ENCODE measurements at places on chromosomes 12 and 14.
A peak's percentile ranks its signal among the peaks of the same experiment; 100 is the strongest.

DNA sequence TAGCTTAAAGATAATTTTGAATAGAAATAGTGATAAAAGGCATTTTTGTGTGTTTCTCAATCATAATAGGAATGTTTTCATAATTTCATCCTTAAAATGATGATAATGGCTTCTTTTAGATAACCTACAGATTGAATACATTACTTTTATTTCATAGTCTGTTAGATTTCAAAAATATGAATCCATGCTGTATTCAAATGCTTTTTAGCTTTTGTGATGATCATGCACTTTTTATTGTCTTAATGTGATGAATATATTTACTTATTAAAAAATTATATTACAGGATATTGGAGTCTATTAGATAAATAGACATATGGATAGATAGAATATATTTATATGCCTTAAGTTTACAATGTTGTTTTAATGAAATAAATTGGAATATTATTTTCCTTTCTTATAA lies 886.8 kb upstream of the NOVA1 start:
- DNase-seq = no peak

GRCh38 chr12:91918431-91918830 lies 227.2 kb downstream of the BTG1 start:
- no peak for DNase-seq

GRCh38 chr14:39456702-39457250 lies 24.5 kb upstream of the FBXO33 start:
- DNase-seq = no peak

- no peak for DNase-seq
Measured at GRCh38 chr12:75738486-75738885, 227.1 kb upstream of the KRR1 start.

- DNase-seq = no peak
Measured at GRCh38 chr14:32620303-32620702, 291.2 kb downstream of the AKAP6 start.

DNA sequence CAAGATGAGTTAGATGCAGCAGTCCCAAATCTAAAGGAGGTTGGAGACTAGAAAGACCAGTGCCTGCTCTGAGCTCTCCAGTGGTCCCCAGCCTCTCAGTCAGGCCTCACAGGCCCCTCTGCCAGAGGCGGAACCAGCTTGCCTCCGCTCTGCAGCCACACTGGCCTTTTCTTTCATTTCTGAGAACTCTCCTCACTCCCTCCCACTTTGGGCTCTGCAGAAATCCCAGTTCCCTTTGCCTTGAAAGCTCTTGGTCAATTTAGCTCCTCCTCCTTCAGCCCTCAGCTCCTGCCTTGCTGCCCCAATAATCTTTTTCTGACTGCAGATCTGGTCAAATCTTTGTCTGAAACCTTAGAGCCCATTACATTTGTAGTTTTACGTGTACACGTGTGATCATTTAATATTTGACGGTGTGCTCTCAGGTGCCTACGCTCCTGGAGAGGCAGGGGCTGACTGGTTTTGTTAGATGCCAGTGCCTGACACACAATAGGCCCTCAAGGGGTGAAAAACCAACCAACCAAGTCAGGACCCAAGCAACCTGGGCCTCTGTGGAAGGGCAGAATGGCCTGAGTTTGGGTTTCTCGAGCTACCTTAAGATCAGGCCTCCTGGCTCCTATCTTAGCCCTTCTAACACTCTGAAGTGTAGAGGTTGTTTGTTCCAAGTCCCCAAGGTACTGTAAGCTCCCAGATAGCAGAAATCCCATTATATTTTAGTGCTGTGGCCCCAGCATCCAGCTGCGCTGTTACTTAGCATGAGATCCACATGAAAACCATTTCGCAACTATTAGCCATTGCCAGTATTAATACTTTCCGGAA lies 1.1 kb upstream of the NUDT4 start:
- DNase-seq = peak; percentile 13

- DNase-seq = no peak
Measured at GRCh38 chr12:9041321-9041720, 52.0 kb downstream of the KLRG1 start.

GRCh38 chr14:22928237-22929103 lies 706 bp downstream of the PRMT5 start:
- DNase-seq = no peak

GRCh38 chr14:74649673-74650072 lies 37.6 kb upstream of the LTBP2 start:
- no peak for DNase-seq

DNA sequence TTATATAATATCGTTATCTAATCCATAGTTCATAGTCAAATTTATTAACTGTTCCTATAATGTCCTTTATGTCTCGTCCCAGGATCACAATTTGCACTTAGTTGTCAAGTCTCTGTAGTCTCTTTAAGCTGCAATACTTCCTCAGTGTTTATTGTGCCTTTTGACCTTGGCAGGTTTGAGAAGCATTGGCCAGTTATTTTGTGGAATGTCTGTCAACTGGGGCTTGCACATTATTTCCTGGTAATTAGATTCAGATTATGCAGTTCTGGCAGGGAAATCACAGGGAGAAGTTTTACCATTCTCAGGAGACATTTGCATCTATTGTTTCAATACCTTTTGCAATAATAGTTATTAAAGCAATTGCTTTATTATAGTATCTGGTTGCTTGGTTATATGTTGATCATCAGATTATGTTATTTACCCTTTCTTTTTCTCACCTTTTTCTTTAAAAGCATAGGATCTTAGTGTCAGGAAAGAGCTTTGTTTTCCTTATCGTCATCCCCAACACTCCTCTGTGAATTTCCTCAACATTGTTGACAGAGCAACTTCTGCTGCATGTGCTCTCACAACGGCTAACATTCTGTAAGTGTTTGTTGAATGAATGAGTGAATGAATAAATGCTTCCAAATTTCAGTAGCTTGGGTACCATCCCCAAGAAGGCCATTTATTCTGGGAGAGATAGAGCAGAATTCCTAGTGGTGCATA lies 3.7 kb upstream of the ART4 start:
- no peak for DNase-seq

DNA sequence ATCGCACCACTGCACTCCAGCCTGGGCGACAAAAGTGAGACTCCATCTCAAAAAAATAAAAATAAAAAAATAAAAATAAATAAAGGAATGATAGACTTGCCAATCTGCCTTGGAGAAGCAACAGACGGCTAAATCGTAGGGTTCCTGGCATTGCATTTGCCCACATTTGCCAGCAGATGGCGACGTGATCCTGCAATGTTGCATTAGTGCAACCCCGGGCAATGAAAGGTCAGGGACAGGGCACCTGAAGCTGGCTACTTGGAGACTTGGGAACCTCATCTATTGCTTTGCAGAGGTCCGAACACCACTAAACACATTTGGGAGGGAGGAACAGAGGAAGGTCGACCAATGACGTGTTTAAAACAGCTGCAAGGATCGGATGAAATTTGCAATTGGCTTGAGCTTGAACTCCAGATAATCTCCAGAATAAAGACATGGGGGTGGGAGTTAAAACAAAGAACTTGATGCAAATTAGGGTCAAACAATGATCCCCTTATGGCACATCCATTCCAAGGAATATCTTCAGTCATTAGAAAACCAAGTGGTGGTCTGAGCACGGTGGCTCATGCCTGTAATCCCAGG lies 34.6 kb downstream of the SPRING1 start:
- peak; percentile 74 for DNase-seq

GRCh38 chr14:93980456-93981201 lies 4.3 kb upstream of the ASB2 start:
- no peak for DNase-seq

DNA sequence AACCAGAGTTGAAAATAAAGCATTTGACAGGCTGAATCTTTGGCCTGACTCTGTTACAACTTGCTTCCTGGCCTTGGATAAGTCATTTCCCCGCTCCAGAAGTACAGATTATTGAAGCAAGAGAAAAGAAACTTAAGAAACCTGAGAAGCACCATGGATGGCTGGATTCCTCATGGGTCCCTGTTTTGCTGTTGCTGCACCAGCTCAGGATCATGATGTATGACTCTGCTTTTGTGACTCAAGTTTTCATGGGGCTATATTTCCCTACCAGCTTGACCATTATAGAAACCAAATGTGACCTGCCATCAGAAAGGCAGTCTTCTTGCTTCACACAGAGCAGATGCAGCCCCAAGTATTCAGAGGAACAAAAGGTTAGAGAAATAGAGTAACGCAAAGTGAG lies 921.8 kb downstream of the BCL11B start:
- DNase-seq = no peak

DNA sequence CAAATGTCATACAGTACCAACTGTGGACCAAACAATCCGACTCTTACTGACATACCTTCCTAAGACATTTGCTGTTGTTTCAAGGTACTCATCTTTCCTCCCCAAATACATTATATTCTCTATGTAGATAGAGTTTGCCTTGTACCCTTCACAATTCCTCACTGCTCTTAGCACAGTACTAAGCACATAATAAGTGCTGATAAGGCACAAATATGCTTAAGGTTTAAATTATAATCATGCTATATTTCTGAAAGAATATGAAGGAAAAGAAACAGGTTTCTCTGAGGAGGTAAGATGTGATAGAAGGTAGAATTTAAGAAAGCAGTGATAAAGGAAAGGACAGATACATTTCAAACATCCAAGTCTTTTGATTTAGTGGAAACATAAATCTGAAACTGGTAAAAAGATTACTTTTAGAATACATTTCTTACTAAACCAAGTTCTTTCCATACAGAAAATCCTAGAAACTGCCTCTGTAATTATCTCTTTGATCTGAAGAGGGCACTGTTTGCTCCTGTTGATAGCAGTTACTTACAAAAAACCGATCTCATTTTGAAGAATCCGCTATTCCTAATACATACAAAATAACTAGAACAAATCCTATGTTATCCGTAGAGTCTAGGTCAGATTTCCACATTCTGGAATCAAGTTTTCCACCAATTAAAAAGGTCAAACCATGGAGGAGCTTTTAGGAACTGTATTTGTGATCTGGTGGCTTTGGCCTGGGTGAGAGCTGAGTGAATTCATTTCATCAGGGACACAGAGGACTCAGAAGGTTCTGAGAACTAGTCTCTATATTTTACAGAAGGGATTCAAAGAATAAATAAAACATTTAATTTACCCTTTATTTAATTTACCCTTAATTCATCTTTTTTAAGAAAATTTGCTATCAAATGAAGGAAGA lies 311.9 kb downstream of the DAD1 start:
- no peak for DNase-seq

DNA sequence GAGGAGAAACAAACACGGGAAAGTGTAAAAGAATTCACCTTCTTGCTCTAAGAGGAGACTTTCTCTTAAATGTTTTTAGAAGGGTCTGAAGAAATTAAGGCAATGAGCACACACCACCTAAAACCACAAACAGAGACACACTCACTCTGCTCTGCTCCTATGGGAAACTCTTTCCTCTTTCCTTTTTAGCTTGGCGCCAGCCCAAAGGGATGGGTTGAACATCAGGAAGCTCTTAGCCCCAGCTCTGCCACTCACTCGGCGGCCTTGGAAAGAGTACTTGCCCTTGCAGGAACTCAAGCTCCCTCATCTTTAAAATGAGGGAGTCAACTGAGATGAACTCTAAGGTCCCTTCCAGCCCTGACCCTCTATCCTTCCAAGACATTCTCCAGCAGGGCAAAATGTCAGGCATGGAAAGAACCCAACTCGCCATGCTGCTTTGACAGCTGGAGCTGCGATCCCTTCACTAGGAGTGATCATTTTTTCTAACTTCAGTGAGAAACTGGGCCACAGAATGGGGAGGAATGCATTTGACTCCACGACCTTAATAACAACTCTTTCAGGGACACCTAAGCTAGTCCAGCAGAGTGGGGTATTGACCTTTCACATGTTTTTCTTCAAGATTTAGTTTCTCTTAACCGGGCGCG lies 980 bp upstream of the RNASE8 start:
- DNase-seq = no peak

DNA sequence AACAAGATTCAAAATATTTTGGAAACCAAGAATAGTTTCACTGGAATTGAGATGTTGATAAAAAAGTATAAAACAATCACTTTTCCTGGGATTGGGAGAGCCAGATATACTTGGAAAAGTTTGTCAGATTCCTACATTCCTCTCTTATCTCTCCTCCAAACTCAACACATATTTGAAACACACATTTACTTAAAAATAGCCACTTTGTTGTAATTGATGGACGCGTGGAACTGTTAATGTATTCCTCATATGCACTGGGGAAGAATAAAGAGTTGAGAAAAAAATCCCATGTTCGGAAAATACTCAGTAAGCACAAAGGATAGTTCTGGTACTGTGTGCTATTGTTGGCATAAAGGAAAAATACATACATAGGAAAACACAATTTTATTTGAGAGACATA lies 195.6 kb upstream of the FLRT2 start:
- DNase-seq = no peak

GRCh38 chr12:101857043-101857558 lies 20.3 kb upstream of the DRAM1 start:
- no peak for DNase-seq

DNA sequence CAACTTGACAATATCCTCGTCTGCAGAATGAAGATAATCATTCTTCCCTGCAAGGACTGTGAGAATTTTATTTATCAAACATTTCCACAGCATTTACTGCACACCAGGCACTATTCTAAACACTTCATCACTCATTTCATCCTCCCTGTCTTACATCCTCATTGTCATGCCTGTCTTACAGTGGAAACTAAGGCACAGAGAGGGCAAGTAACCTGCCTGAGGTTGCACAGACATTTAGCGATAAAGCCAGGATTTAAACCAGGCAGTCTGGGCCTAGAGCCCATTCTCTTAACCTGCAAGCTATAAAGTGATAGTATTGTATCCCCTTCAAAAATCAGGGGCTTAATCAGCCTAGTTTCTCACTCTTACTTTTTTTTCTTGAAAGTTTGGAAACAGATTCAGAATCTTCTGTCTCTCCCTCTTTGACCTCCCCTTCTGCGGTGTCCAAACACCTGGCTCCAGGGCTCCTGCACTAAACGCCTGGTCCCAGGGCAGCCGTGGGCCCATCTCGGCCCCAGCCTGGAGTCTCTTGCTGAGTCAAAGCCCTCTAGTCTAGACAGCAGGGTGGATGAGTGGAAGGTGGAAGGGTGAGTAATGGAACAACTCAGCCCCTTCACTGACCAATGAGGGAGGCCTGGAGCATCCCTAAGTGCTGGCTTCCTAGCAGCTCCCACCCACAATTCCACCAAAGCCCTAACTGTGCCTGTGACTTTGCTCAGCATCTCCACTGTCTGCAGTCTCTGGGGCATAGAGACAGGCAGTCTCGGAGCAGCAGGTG lies 12.5 kb downstream of the ISM2 start:
- DNase-seq = no peak

DNA sequence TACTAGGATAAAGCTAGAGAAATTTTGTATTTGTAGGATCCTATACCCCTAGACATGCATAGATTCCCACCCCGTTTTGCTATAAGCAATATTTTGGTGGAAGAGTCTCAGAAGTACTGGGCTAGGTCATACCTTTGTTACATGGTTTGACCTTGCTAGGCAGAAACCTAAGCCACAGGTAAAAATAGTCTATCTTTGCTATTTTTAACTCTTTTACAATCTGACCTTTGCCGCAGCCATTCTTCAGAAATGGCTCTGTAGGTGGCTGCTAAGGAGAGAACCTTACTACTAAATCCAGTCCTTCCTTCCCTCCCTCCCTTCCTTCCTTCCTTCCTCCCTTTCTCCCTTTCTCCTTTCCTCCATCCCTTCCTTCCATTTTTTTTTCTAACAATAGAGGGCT lies 242.9 kb upstream of the SEL1L start:
- no peak for DNase-seq
